ENCODE measurements at places on chromosomes 5 and 9.

DNA sequence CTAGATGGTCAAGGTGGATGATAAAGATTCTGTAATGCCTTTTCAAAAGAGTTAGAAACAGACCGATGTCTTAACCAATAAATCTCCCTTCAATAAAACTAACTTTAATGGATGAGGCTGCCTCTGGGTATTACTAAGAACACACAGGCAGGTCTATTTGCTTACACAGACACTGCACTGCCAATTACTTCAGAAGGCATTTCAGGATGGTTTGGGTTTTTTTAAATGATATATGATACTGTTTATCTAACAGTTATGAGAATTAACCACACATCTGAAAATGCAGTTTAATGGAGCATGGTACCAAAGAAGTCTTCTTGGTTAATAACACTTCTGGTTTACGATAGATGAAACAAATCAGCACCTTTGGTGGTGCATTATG, 367.9 kb upstream of the GRAMD2B start:
- no peak for DNase-seq

DNA sequence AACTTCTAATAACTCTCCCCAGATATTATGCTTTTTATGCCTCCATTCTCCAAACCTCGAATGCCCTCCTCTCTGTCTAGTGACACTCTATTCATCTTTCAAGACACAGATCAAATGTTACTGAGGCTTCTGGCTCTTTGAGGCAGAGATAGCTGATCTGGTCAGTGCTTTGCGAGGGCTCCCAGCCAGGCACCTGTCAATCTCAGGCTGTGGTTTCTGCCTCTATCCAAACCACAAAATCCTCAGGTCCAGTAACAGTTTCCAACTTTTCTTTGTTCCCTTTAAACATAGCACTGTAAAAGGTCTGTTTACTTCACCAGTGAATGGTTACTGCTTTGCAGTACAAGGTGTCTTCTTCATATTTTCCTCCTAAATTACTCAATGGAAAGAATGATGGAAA, 11.5 kb upstream of the STK32A start:
- DNase-seq: no peak

GRCh38 chr5:79202076-79202475, 33.9 kb upstream of the JMY start:
- no peak for DNase-seq

DNA sequence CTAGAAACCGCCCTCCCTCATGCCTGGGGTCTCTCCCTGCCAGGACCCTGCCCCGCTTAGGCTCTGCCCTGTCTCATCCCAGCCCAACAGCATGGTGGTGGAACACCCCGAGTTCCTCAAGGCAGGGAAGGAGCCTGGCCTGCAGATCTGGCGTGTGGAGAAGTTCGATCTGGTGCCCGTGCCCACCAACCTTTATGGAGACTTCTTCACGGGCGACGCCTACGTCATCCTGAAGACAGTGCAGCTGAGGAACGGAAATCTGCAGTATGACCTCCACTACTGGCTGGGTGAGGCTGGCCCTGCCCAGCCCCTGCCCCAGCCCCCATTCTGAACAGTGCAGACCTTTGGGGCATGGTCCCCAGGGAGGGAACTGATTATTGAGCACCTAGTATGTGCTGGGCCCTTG, 33.9 kb downstream of the GSN start:
- DNase-seq: no peak

DNA sequence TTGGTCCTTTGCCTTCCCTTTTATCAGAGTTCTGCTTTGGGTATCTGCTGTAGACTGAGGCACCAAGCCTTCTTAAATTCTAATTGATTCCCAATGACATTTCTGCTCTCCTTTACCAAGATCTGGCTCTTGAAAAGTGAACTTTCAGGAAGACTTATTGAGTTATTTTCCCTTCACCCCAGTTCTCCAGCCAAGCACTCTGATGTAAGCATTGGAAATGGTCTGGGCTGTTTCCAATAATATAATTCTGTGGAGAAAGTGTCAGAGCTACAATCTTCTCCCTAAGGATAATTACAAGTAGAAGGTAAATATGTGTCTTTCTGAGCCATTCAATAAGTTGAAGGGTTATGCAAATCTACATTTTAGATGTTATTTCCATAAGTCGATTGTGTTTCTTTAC, 30.8 kb downstream of the BTF3 start:
- no peak for DNase-seq

DNA sequence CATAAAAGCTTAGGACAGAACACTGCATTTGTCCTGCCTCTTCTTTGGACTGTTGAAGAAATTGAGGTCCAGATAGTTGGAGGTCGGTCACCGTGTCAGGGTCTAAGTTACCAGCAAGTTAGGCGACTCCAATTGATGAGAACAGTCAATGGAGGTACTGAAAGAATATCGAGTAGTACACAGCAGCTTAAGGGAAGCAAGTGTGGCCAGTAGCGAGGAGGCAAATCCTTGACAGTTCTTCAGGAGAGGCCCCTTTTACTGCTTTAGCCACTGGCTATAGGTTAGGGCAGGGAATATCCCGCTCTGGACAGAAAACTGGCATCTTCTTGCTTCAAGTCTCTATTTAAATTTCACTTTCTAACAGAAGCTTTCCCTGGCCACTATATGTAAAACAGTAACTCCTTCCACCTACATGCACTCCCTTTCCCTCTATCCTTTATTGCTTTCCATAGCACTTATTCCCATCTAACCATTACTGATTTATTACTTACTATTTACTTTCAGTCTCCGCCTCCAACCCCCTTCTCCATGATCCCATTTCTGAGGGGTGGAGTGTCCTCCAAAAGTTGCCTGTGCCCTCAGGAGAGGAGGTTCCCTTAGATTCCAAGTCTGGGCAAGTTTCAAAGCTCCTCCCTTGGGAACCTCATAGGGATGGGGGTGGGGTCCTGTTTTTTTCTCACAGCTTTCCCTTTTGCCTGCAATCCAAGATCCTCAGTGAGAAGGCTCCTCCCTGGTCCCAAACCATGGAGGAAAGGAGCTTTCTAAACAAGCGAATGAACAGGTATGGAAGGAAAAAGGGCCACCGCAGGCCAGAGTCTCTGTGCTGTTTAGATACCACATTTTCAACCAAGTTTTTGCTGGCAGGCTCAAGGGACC, 4.1 kb upstream of the PRDM6 start:
- no peak for DNase-seq

DNA sequence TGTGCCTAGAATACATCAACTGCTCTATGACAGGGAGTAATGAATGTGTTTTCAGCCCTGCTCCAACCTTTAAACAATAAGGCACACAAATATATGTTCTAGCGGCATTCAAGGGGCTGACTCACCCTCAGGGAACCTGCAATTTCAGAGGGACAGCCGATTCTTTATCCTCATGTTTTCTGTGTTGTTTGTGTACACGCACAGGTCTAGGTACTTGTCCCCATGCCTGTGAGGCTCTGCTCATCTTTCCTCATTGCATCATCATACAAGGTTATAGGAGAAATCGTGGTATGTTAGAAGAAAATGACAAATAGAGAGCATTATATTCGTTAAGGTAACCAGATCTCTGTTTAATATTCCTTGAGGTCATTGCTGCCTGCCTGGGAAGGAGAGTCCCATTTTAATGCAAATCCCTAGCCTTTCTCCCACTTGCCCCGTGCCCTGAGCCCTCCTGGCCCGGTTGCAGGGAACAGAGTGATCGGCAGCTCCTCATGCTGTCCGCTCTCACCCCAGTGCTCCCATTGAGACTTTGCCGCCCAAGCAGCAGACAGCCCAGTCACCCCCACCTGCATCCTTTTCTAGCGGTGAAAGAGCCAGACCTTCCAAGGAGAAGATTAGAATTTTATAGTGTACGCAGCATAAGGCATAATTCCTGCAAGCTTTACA, 14.6 kb downstream of the MAP1B start:
- no peak for DNase-seq

DNA sequence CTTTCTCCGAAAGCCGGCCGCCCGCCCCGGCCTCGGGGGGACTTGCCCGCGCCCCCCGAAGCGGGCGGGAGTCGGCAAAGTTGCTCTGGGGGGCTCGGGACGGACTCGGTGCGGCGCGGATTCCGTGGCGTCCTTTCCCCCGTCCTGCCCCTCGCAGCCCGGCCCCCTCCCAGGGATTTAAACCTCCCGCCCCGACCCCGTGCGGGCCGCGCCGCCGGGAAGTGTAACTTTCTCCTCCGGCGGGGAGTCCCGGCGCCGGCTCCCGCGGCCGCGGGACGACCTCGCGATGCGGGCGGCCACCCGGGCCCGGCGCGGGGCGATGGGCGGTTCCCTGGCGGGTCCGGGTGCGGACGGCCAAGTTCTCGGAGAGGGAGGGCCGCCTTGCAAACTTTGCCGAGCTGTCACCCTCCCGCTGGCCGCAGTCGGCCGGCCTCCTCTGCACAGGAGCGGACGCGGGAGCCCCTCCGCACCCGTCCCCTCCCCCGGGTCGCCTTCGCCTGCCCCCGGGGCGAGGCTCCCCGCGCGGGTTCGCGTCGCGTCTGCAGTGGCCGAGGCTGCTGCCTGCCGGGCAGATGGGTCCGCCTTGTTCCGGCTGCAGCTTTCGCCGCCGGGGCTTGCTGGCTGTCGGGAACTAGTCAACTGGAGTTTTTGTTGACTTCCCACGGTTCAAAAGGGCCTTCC, 732 bp downstream of the PBX3 start:
- no peak for DNase-seq

DNA sequence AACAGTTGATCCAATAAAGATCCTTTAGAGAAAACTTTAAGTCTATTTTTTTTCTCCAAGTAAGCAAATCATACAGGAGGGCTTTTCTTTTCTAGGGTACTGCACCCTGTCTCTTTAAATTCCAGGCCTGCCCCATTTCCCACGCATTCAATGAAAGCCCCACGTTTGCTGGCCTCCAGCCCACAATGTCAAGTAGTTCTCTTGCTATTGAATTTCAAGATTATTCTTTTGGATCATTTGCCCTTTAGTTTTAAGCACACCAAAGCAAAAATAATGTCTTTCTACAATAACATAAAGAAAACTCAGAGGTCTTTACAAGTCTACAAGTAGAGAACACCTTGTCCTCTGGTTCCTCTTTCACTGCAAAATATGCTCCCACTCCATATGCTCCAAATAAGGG, 15.6 kb downstream of the MLLT3 start:
- DNase-seq: no peak

DNA sequence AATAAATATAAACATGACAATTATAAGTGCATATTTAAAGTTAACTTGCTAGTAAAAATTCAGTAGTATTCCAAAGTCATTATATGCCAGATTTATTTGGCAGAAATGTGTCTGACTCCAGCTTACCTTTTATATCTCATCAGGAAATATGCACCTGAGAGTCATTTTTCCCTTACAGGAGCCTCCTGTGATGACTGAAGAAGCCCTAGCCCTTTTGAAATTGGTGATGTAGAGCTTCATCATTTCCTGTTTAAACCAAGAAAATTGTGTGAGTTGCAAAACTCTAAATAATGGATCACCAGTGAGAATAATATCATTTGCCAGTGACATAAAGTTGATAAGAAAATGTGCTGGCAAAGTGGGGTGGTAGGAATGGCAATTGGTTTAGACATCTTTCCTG, 42.1 kb upstream of the CTNND2 start:
- DNase-seq: no peak

DNA sequence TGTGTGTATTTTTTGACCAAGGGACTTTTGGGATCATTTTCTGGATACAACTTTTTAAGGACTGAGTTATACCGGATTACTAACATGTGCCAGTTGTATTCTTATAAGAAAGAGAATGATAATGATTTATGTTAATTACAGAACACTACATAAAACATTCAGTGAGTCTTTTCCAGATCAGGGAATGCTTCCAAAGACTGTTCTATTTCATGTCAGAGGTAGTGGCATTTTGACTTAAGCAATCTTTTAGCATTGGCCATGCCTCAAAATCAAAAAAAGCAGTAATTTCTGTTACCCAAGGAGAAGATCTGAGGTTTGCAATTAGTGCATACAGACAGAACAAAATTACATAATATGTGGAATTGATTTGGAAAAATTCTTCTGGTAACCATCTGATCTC, 413.0 kb upstream of the CDH9 start:
- DNase-seq: no peak

DNA sequence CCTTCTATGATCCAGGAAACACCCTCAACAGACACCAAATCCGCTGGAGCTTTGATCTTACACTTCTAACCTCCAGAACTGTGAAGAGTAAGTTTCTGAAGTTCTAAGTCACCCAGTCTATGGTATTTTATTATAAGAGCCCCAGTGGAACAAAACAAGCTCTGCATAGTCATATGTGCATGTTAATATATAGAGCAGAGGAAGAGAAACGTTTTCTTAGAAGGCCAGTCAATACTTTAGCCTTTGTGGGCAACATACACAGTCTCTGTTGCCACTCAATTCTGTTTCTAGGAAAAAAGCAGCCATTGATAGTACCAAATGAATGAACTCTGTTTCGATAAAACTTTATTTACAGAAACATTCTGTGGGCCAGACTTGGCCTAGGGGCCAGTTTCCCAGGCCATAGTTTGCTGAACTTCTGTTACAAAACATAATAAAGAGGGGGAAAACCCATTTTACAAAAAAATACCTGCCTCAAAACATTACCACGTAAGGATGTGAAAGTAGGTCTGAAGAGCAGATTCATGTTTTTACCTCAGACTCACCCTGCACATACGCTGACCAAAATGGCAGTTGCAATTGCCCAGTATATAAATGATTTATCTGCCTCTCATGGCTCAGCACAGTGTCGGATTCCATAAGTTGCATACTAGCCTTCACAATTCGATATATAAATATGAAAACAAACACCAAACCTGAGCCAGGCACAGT, 350.5 kb downstream of the SLIT3 start:
- no peak for DNase-seq

- no peak for DNase-seq
These were observed 47.8 kb downstream of the PLK2 start for GRCh38 chr5:58412081-58412480.

DNA sequence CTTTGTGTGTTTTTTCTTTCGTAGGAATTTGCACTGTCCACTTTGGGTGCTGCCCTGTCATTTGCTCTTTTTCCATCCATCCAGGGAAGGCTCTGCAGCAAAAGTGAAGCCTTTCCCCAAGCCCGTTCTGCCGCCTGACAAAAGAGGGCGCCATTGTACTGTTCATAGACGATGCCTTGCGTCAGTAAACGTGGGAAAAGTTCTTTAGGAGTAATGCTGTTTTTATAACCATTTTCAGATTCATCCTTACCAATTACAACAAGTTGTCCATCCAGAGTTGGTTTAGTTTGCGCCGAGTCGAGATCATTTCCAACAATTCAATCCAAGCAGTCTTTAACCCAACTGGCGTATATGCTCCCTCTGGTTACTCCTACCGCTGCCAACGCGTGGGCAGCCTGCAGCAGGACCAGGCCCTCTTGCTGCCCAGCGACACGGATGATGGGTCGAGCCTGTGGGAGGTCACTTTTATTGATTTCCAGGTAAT, 34.3 kb upstream of the RPS23 start:
- no peak for DNase-seq

DNA sequence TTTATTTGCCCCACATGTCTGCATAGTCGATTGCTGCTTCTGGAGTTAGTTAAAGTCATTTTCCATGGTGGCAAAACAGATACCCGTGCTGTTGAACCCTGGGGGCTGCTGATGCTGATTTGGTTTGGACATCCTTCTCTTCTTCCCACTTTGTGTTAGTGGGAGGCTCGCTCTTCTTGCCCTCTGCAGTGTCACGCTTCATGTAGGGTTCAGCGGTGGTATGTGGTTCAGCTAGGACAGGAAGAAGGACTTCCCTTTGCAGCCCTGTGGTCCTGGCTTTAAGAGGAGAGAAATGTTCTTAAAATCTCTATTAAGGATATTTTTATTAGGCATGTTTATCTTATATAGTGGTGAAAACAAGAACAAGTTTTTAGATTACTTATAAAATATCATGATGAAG, 36.2 kb downstream of the SLC36A1 start:
- no peak for DNase-seq
